Sigmoid colon (tissue), 7 donors: ENCODE measurements at places on chromosomes 1 and 21. TPM values are rescaled to one million over a fixed set of nuclear protein-coding genes. Genes with fewer than 3 reads are reported as not detected.

PROK1 gene
- polyA plus RNA-seq: not detected

TCHHL1 gene
- not detected for polyA plus RNA-seq

PPIAL4G gene
- polyA plus RNA-seq: 0.09 TPM

MPZ gene
- polyA plus RNA-seq: 3.0 TPM

TLR5 gene
- 0.23 TPM for polyA plus RNA-seq

ABCB10 gene
- polyA plus RNA-seq: 5.4 TPM

CDK18 gene
- 14.3 TPM for polyA plus RNA-seq

SH2D1B gene
- 2.3 TPM for polyA plus RNA-seq

PCP4 gene
- not detected for polyA plus RNA-seq

RGS18 gene
- polyA plus RNA-seq: 5.1 TPM

GRIK1 gene
- polyA plus RNA-seq: not detected

NHLH1 gene
- polyA plus RNA-seq: not detected
